ENCODE measurements at places on chromosomes 12 and 14.

DNA sequence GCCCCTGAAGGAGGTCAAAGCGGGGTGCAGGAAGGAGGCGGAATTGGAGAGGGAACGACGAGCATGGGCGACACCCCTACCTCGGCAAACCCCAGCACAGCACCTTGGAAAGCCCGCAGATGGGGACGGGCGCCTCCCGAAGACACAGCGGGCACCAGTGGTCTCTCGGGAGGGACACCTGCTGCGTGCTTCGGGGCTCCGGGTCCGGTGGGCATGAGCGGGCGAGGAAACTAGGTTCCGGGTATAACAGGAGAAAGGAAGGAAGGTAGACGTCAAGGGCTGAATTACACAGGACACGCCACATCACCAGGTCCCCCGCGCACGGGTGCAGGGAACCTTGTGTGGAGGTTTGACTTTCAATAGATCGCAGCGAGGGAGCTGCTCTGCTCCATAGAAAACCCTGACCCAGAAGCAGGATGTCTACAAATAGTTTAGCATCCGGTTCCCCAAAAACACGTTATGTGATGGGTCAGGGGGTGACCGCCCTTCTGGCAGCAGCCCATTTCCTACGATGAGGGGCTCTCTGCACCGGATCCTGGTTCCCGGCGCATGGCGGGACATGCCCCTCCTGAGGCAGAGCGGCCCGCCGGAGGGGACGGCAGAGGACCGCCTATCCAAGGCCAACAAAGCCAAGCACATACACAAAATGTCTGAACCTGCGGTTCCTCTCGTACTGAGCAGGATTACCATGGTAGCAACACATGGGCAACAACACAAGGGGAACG lies 196.9 kb downstream of the ALG10 start:
- DNase-seq, result no peak

DNA sequence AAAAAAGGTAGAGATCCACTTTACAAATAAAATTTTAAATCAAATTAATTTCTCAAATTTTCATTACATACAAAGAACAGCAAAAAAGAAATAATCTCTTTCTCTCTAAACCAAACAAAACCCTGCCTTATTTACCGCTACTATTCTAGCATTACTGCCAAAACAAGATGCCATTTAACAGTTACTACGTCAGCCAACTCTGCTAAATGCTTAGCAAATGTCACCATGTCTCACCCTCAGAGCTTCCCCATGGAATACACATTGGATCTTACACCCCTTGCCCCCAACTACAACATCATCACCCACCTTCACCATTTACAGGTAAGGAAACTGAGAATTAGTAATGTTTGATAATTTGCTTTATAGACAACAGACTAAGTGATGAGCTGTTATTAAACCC lies 23.0 kb upstream of the NR2C1 start:
- no peak for DNase-seq

GRCh38 chr14:75822522-75823141 lies 159.2 kb downstream of the TGFB3 start:
- DNase-seq, result no peak

- no peak for DNase-seq
These were observed 5.1 kb upstream of the SPATA7 start for GRCh38 chr14:88380405-88380804.

DNA sequence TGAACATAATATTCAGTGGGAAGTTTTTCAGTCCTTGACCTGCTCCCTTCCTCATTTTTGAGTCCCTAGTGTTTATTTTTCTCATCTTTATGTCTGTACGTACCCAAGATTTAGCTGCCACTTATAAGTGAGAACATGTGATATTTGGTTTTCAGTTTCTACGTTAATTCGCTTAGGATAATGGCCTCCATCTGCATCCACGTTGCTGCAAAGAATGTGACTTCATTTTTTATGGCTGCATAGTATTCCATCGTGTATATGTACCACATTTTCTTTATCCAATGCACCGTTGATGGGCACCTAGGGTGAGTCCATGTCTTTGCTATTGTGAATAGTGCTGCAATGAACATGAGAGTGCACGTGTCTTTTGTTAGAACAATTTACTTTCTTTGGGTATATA lies 30.3 kb downstream of the MIA2 start:
- DNase-seq, result no peak
